Fibroblast of skin of right biceps (primary cell): ENCODE measurements at places on chromosomes 12 and 14.

DNA sequence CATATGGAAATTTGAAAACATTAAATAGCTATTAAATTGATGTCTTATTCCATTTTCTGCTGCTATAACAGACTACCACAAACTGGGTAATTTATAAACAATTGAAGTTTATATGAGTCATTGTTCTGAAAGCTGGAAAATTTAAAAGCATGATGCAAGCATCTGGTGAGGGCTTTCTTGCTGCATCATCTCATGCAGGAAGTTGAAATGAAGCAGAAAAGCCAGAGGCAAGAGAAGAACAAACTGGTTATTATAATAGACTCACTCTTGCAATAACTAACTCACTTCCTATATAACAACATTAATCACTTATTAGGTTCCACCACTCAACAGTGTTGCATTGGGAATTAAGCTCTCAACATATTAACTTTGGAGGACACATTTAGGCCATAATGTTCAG is 1277.4 kb downstream of the LRFN5 start:
- peak; percentile 76 for DNase-seq

DNA sequence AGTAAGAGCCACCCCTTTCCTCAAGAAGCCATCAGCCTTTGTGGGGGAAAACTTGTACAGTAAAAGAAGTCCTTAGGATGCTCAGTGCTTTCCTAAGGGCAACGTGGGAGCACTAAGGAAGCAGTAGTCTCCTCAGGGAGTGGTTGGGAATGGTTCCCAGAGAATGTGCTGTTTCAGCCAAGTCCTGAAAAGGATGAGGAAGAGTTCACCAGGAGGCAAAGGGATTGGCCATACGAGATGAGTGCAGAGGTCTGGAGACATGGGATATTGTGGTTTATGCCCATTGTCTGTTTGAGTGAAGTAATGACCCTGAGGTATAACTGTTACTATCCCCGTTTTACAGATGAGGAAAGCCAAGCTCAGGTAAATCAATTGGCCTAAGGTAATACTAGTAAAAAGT is 86.0 kb upstream of the ATF1 start:
- peak; percentile 37 for DNase-seq

DNA sequence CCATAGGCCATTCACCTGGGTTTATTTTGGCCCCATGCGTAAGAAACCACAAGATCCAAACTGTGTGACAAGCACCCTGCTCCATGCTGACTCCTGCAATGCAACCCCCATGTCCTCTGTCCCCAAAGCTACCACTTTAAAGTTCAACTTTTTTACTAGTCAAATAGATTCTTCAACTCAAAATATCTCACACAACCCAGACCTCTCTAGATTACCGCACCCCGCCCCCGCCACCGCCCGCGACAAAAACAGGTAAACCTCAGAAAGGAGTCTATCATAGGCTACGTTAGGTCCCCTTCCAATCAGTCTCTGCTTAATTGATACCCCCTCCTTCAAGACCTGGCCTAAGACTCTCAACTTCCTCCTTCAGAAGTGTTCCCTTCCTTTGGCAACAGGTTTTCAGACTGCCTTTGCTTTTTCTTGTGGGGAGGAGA is 2.2 kb downstream of the ZFP36L1 start:
- no peak for DNase-seq

- DNase-seq: no peak
These were observed 349.8 kb downstream of the TMEM121 start for GRCh38 chr14:105876158-105876557.

GRCh38 chr12:52442600-52443061 is 8.5 kb upstream of the KRT75 start:
- peak; percentile 96 for DNase-seq

GRCh38 chr12:53071591-53072551 is 7.3 kb downstream of the SPRYD3 start:
- DNase-seq: peak; percentile 68

DNA sequence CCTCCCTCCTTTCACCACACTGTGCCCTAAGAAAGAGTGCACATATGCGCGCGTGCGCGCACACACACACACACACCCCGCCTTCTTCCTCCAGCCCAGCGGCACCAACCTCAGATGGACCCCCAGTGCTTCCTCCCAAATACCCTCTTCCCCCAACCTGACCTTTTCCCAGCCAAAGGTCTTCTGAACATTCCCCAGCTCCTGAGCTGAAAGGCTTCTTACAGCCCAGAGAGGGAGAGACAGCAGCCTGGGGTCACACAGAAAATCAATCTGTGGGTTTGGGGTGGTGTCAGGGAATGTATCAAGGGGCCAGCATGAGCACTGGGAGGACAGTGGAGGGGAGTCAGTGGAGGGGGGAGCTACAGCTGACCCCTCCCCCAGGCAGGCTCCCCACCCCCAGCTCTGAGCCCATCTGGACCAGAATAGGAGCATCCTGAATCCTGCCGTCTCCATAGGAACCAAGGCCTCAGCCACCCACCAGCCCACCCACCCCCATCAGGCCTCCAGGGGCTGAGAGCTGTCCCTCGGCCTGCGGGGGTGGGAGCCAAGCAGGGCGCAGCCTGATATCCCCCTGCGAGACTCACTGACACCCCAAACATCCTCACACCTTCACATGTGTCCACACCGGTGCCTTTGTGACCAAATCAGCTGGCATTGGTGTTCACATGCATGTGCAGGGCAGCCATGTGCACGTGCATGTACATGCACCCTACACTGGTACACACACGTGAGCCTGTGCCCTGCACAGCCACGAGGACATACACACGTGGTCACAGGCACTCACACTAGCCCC is 5.7 kb downstream of the RASAL1 start:
- DNase-seq: no peak

DNA sequence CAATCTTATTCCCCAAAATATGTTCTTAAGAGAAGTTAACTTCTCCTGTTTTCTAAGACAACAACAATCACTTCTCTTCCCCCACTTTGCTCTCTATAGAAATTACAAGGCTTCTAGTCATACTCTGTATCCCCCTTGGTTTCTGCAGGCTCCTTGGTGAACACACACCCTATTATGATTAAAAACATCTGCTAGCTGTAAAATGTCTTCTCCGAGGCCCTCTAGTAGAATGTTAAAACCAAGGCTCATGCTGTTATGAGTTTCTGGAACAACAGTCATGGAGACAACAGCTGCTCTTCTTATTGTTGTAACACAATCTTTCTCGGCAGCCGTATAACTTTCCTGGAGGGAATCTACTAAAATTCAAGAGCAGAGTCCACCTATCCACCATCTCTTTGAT is 397.5 kb upstream of the CCDC196 start:
- peak; percentile 84 for DNase-seq

- no peak for DNase-seq
These were observed 578.4 kb upstream of the STXBP6 start for GRCh38 chr14:25628390-25628789.

DNA sequence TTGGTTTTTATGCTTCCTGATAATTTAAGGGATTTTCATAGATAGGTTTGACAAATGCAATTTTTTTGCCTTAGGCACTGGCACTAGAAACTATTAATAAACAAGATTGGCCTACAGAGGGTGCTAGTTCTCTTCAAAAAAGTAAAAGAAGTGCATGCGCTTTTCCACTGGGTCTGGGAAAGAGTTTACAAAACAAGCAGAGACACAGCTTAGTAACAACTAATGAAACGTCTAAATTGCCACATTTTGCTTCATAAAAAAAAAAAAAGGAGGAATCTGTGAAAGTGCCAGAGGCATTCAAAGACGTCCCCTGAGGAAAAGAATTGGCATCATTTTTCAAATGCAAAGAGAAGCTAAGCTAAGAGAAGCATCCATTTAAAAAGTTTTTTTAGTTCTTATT is 58.3 kb upstream of the EEA1 start:
- peak; percentile 69 for DNase-seq

- peak; percentile 22 for DNase-seq
These were observed 578 bp downstream of the PPP1R13B start for GRCh38 chr14:103846543-103847450.

DNA sequence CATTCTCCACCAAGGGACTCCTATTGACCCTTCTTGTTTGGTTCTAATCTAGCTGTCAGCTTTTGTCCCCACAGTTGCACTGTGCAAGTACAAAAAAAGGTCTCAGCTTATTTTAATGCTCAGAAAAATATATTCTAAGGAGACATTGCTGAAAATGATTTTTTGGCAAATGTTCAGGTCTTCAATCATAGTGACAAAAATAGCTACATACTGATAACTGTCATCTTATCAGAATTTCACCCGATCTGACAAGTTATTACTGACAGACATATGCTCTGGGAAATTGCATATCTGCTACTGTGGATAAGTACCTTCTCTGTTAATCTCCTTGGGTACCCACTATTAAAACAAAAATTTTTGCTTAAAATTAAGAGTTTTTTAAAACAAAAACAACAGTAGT is 263.6 kb downstream of the FLRT2 start:
- DNase-seq: no peak

DNA sequence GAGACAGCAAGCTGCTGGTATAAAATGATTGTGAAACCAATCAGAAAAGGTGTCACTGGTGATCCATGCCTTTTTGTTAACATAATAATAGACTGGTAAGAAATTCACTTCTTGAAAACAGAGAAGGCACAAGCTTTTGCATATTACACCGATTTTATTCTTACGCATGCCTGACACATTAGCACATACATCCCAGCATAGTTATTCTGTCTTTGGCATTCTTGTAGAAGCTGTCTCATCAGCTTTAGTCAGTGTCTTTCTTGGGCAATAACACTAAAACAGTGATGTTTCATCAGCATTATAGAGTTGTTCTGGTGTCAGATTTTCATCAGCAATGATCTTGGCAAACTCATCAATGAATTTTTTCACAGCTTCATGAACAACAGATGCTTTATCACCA is 283.4 kb upstream of the TMTC1 start:
- peak; percentile 58 for DNase-seq

- DNase-seq: peak; percentile 12
These were observed 125.3 kb downstream of the WIF1 start for GRCh38 chr12:64995816-64996215.

DNA sequence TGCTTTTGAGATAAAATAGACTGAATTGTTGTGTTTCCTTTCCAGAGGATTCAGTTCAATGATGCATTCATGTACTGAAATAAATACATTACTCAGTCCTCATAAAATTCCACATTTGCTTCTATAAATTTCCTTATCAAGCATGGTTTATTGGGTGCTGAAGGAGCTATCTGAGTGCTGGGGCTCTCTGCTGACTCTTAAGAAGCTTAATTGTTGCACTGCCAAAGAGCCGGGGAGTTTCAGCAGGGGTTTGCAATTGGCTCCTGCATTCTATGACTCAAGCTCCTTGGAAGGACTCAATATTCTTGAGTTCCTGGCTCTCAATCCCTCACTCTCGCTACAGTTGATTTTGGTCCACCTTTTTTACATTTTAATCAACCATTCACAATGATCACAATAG is 69.8 kb upstream of the PYGL start:
- DNase-seq: peak; percentile 65

GRCh38 chr12:108594-108993 is 42.0 kb downstream of the IQSEC3 start:
- no peak for DNase-seq

DNA sequence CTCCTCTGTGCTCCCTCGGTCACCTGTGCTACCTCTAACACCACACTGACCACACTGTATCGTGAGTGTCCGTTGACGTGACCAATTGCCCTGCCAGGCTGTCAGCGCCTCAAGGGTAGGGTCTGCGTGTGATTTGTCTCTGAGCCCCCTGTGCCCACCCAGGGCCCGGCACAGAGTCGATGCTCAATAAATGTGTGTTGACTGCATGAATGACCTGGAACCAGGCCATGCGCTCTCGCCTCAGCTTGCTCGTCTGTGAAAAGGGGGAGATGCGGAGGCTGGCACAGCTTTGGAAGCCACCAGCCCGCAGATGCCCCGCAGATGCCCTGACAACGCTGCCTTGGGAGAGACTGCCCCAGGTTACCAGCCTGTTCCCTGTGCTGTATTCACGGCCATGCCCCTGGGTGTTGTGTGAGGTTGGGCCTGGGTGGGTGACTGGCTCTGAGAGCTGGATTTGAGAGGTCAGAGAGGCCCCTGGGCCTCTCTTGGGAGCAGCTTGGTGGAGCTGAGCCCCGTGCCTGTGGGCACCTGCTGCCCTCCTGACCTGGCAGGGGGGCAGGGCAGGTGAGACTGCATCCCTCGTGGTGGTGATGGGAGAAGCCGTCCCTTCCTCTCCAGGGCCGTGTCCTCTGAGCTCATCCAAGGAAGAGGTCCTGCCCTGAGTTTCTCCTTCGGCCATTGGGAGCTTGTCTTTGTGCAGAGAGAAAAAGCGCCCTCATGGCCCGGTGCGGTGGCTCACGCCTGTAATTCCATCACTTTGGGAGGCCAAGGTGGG is 43.2 kb downstream of the CYP46A1 start:
- no peak for DNase-seq

DNA sequence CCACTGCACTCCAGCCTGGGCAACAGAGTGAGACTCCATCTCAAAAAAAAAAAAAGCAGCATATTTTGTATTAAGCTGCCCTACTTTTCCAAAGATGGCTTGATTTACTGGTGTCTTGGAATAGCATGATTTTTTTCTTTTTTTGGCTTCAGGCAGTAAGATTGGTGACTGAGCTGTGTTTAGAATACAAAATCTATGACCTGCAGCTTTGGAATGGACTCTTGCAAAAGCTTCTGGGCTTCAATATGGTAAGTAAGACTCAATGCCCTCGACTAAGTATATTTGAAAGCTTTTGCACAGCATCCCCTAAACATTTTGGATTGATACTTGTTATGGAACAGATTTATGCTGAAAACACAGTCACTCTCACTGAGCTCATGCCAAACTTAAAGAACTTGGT is 87.8 kb downstream of the KNTC1 start:
- no peak for DNase-seq

DNA sequence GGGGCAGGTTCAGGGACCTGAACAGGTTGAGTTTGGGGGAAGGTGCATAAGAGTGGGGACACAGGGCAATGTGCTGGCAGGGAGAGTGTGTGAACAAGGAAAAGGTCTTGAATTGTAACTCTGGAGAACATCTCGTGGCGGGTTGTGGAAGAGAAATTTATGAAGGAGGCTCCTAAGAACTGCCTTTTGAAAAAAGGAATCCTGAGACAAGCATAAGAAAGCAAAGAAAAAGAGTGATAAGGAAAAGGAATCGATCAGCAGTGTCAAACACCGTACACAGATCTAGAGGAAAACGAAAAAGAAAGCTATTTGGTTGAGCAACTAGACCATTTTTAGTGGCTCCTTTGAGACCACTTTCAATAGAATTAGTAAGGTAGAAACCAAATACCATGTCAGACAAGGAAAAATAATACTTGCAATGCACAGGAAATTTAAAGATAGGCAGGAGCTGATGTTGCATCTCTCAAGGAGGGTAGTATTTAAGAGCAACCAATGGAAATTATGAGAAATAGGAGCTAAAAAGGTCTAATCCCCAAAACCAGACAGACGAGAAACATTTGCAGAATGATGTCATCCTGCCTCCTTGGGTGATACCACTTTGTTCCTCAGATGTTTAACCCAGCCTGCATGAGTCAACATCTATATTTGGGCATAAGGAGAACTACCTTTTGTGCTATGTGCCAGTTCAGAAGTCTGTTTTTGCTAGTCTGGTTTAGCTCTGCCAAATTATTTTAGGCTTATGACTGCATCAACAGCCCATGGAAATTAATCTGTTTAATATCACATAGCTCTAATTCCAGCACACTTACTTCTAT is 64.5 kb upstream of the STK38L start:
- peak; percentile 99 for DNase-seq

GRCh38 chr12:54861927-54862326 is 7.6 kb downstream of the MUCL1 start:
- no peak for DNase-seq

GRCh38 chr14:77660754-77661153 is 44.3 kb upstream of the SPTLC2 start:
- no peak for DNase-seq

- no peak for DNase-seq
These were observed 31.9 kb downstream of the CCDC91 start for GRCh38 chr12:28222081-28222700.

- peak; percentile 82 for DNase-seq
These were observed 122.3 kb upstream of the RFLNA start for GRCh38 chr12:124172636-124173035.

- DNase-seq: no peak
These were observed 619 bp downstream of the RAB15 start for GRCh38 chr14:64971491-64971942.
